ENCODE measurements at places on chromosomes 5 and 9.

DNA sequence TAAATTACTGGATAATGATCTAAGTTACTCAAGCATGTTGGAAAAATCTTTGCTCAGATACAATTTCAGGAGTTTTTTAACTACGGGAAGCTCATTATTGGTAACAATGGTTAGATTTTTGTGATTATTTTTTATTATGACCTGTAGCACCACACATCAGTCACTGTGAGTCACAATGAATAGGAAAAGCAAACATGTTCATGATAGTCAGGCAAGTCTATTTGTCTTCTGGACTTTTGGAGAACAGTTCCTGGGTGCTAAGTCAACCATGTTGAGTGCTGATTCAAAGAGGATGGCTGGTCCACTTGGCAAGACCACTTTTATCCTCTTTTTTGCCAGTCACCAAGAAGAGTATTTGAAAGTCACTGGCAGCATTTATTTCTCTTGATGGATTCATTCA, 403.2 kb downstream of the KIF4B start:
- no peak for DNase-seq

GRCh38 chr5:170327168-170327567, 29.6 kb upstream of the LCP2 start:
- no peak for DNase-seq

DNA sequence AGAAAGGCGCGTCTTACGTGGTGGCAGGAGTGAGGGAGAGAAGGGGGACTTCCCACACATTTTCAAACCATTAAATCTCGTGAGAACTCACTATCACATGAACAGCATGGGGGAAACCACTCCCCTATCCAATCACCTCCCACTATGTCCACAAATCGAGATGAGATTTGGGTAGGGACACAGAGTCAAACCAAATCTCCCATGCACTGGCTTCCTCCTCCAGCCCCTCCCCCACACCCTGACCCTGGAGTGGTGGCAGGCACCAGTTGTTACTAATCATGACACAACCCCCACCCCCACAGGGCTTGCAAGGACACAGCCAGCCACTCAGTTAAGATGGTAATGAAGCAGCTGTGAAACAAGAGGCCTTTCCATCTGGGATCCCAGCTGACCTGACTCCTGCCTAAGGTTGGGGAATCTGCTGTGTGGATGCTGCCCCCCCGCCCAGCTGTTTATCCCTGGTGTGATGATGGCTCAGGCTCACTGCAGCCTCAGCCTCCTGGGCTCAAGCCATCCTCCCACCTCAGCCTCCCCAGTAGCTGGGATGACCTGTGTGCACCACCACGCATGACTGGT, 57.1 kb upstream of the FUBP3 start:
- DNase-seq: no peak

DNA sequence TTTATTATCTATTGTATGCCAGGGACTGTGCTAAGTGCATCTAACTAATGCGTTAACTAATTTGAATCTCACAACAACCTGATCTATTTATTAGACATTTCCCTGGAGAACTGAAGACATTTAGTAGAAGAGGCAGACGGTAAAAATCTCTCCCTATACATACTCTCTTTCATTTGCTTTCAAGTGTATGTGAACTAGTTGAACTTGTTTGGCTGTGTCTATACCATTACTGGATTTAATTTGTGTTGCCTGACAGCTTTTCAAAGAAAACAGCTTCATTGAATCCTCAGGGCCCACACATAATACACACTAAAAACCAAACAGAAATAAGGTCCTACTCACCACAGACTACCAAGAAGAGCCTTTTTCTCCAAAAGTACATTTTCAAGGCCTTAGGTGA, 133.6 kb upstream of the NR3C1 start:
- no peak for DNase-seq

DNA sequence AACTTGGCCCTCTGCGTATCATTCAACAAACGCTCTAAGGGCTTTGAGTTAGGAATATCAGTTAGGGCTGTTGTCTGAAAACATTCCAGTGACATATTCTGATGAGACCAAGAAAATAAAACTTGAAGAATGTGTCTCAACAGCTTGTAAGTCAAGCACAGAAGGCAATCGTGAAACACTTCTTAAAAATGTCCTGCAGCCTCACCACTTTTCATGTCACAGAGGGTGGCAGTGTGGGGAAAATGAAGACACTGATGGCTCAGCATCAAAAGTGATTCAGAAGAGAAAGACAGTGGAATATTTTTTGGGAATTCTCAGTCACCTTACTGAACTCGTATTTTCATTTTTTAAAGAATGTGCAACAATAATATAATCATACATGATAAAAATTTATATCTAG, 247.3 kb downstream of the CTNND2 start:
- no peak for DNase-seq

DNA sequence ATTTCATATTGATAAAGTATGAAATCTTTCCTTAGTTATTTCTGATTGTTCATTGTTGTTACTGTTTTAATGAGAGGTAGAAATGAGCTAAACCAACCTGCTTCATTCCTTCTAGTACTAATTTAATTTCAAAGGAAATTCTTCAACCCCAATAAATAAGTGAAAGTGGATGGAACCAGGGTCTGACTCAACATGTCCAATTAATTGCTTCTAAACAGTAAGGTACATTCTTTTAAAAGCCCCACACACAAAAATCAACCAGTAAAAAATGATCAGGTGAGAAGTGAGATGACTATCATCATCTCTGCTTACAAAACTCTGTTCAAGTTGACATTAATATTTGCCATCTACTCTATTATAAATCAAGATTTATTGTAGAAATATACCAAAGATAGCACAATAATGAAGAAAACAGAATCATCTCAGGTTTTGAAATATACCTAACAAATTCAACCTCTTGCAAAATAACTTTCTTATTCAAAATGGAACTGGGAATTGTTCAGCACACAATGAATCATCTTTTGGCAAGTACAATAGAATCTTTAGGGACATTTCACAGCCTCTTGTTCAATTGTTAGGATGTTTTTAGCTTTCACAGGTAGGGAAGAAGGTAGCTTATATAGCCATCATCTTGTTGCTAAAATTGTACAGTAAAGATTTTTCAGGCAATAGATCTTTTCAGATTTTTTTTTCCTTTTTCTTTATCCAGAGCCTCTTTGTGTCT, 114.5 kb downstream of the RPS23 start:
- DNase-seq: no peak

DNA sequence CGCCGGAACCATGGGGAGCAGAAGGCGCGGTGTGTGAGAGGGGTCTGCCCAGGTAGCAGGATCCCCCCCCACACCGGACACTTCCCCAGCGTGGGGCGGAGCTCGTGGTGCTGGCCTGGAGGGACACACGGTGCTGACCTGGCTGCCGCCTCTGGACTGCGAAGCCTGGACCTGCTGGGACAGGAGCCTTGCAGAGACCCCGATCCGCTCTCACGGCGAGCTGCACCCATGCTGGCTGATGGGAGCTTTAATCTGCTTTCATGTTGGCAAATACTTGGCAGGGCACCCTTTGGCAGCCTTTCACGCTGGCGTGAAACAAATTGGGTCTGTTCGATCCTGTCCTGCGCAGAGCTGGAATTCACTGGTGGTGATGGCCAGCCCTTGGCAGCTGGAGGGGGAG, 7.4 kb downstream of the NKD2 start:
- no peak for DNase-seq

DNA sequence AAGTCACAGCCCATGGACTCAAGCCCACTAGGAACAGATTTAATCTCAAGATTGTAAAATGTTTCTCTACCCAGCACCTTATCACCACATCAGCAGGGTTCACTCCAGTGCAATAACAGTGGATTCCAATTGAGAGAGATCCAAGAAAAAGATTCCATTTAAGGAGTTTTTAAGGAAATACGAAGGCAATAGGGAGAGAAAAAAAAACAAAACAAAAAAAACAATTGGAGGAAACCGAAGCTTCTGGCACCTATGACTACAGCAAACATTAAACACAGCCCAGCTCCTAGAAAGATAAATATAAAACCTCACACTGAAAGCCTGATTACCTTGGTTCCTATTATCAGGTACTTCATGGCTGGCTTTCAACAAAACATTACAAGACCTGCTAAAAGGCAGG, 192.7 kb downstream of the DAB2IP start:
- DNase-seq: no peak

DNA sequence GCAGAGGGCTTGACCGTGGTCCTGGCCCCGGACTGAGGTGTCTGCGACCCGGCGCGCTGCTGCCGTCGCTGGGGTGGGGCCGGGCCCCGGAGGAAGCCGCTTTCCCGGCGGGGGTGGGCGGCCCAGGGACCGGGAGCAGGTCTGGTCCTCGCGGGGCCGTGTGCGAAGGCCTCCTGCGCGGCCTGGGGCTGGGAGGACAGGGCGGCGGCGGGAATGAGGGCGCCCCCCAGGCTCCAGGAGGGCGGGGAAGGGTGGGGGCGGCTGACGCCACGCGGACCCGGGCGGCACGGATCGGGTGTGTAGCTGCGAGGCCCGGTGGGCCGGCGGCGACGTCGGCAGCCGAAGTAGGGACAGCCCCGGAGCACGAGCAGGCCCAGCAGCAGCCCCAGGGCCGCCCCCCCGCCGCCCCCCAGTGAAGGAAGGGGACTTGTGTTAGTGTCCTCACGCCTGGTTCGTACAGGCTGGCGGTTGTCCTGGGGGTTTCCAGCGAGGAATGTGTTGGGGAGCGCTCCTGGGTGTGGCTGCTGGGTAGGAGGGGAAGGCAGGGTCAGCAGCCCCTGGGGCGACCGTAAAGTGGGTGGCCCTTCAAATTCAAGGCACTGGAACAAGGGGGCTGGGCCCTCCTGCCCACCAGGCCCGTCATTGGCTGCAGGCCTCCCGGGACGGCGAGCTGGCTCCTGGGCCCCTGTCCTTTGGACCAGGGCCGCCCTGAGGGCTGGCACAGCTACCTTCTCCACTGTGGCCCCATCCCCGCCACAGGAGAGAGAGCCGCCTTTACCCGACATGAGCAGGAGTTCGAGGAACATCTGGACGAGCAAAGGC, 597 bp upstream of the TMEM250 start:
- DNase-seq: no peak

- no peak for DNase-seq
Measured at GRCh38 chr9:98860871-98861293, 53.4 kb downstream of the GALNT12 start.

DNA sequence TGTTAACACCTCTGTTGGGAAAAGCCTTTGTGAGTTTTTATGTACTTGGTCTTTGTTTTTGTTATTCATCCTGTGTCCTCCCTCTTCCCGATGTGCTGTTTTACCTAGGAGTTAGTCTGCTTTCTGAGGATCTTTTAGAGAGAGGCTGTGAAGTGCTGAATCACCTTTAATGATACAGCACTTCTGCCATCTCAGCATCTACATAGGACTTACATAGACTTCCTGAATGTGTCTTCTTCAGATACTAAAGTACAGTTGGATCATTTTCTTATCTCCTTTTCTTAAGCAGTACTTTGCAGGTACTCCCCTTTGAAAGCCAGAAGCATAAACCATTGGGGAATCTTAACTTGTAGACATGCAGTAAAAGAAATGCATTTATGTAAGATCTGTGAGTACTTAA, 31.5 kb downstream of the OTULIN start:
- DNase-seq: no peak

GRCh38 chr9:108184941-108185340, 670.8 kb downstream of the ACTL7B start:
- DNase-seq: no peak

DNA sequence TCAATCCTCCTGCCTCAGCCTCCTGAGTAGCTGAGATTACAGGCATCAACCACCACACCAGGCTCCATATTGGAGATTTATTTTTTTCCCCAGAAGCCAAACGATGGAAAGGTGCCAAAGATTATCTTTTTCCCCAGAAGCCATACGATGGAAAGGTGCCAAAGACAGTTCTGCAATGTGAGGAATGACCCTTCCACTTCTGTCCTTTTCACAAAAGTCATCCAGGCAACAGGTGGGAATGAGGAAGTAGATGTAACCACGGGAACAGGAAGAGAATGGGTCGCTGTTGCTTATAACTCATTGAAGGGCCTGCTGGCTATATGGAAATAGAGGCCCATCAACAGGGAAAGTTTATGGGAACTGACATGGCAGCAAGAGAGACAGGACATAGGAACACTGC, 233.7 kb upstream of the MSX2 start:
- DNase-seq: no peak

- no peak for DNase-seq
Measured at GRCh38 chr9:120099065-120099464, 480.9 kb downstream of the CDK5RAP2 start.

DNA sequence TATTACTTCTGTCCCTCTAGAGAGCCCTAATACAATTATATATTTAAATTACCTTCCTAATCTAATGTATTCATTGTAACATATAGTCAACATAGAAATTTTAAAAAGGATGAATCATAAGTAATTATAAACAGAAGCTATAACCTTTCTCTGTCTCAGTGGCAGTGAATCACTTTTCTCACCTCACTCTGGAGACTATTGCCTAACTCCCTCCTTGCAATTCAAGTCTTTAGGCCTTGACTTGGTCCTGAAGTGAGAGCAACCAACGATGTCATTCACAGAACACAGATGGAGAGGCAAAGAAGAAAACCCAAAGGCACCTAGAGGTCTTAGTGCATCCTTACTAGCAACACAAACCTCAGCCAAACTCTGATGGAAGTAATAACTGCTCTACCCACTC, 133.3 kb upstream of the DPYSL3 start:
- DNase-seq: no peak

DNA sequence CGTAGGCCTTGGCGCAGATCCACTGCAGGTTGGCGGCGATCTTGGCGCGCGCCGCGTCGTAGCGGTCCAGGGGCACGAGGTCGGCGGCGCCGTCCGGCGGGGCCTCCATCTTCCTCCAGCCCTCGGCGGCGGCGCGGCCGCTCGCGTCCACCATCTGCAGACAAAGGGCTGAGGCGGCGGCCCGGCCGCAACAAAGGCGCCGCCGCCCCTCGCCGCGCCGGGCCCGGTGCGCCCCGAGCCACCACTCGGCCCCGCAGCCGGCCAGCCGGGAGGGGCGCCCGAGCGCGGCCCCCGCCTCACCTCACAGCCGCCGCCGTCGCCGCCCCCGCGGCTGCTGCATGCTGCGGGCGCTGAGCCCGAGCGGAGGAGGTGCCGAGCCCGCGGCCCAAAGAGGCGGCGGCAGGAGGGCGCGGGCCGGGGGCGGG, 328 bp downstream of the CAMSAP1 start:
- DNase-seq: no peak

DNA sequence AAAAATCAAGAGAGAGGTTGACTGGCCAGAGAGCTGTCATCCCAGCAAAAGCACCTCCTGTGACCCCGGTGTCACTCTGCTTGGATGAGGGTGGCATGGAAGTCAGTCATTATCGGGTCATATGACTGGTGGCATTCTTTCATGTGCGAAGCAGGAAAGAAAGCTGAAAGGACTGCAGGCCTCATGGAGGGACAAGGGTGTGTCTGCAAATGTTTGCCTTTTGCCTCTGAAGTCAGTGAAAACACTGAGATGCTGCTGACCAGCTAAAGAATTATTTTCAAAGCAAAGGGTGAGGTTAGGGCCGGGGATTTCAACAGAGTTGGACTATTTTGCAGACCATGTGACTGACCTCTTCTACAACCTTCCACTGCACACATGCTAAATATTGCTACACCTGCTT, 298.3 kb downstream of the CSNK1G3 start:
- DNase-seq: peak; percentile 31
